ENCODE measurements at places on chromosomes 2 and 18. TPM values are rescaled to one million over a fixed set of nuclear protein-coding genes. Genes with fewer than 3 reads are reported as not detected.

DNA sequence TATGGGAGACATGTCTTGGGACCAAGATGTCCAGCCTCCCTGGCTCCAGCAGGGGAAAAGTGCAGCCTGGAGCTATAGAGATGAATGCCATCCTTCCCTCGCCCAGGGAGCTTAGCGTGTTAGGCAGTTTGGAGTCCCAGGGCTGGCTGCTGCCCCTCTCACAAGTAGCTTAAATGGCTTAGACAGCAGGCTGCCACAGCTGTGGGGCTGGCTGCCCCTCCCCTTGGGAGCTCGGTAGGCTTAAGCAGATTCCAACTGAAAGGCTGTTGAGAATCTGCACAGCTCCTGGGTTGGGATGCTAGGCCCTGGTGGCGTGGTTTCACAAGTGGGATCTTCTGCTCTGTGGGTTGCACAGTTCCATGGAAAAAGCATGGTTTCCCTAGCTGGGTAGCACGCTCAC, 940.5 kb upstream of the DDX18 start:
- DNase-seq = no peak

DNA sequence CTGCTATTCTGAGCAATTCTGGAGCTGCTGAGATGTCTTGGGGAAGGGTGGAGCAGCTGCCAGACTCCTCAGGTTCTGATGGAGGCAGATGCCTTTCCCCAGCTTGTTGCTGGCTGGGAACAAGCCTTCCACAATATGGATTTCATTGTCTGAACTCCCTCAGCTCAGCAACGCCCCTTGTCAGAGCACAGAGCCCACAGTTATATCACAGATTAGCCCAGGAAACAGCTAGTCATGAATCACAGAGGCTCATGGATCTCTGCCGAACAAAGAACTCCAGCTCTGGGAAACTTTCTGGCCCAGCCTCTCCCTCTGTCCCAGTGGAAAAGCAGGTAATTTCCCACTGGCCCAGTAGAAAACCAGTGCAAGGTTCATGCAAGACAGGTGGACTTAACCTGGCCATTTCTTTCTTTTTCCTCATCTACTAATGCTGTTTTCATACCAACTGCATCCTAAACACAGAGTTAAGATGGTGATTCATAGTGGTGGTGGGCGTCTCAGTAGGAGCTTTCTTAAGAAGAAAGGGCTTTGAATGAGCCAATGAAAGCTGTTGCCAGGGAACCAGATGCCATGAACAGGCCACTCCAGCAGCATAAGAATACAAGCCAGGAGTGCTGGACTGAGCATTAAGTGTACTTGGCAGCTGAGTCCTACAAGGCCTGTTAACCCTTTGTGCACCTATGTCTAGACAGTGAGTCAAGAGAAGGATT, 8.7 kb upstream of the KIAA2012 start:
- DNase-seq = peak; percentile 71

The ZNF516 gene
- 56.1 TPM for total RNA-seq

GRCh38 chr2:238901461-238902057, 53.7 kb downstream of the TWIST2 start:
- no peak for DNase-seq

The TEX44 gene
- not detected for total RNA-seq

The CPLX4 gene
- total RNA-seq = not detected

The SPOPL gene
- 13.7 TPM for total RNA-seq

The CENPA gene
- 2.4 TPM for total RNA-seq

GRCh38 chr2:150681120-150681804, 193.8 kb upstream of the RND3 start:
- peak; percentile 93 for DNase-seq

DNA sequence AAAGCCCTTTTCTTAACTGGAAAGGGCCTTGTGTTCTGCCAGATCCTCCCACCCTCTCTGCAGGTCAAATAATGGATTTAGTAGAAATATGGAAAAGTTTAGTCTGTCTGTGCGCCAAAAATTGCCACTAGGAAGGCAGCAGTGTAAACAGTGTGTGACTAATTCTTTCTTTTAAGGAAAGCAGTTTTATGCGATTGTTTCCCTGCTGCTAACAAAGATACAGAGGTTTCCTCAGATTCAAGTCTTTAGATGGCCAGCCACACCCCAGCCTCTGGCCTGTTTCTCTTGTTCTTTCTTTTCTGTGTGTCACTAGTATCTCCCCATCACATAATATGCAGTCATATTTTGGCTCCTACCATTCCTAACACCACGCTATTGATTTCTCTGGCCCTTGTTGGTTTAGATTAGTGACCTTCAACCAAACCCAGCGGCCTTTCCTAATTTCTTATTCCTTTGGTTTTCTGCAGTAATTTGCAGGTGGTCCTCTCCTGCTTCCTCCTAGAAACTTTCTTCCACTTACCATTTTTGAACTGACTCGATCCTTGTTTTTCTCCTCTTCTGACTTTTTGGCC, 157.4 kb downstream of the LTBP1 start:
- DNase-seq = no peak

DNA sequence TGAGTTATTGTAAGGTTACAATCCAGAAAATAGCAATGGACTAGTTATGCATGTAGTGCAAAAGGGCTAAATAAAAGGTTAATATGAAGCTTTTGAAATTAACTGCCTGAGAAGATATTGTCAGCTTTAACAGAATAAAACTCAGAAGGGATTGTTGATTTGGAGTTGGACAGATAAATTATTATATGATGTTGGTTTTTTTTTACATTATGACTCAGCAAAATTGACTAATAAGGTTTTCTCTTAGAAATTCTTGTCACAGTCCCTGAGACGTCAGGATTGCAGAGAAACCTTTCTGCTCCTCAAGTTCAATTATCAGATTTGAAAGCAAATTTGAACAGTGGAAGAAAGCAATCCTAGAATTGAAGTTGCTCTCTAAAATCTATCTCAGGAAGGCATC, 946.9 kb downstream of the CBLN2 start:
- DNase-seq = no peak

The RBBP8 gene
- total RNA-seq = 51.4 TPM

DNA sequence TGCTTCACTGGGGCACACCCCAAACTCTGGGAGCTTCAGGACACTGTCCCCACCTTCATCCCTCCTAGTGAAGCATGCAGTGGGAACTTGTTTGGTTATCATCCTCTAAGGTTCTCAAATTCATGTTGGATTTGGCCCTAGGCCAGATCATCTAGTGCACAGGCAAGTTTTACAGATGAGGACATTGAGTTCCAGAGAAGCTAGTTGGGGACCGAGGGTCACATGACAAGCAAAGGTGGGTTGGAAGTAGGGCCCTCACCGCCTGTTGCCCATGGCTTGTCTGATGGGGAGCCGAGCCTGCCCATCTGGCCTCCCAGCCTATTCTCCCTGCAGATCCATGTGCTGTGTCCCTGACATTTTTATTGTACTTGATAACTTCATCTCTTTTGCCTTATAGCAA, 2.8 kb downstream of the PRKCE start:
- DNase-seq = no peak

The LYG2 gene
- not detected for total RNA-seq

The ARHGAP28 gene
- total RNA-seq = 4.6 TPM

GRCh38 chr2:157185476-157186227, 71.9 kb upstream of the GALNT5 start:
- DNase-seq = no peak

GRCh38 chr2:88764850-88765153, 73.3 kb downstream of the RPIA start:
- DNase-seq = no peak

DNA sequence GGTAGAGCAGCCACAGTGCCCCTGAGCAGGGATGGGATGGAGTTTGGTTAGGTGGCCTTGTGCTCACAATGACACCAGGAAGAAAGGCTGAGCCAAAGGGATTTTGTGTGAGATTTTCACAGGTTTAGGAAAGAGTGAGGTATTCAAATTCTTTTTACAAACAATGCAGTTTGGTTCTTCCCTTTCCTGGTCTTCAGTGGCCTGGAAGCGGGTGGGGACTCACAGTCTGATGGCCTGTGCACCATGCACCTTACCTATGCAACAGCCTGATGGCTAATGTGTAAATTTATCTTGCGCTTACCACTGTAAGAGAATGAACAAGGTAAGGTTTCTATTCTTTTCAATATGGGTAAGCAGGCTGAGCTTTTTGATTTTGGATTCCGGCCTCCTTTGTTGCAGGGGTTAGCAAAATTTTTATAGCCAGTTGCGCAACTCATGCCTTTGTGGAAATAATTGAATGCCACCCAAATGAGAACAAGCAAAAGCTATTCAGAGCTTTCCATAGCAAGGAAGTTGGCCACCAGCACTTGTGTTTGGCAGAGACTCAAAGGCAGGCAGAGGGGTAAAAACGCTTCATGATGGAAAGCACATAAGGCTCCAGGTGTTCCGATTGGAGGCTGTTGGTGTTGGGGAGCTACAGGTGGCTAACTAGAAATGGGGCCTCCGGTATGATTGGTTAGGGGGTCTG, 23.8 kb upstream of the IL1R2 start:
- DNase-seq = no peak

DNA sequence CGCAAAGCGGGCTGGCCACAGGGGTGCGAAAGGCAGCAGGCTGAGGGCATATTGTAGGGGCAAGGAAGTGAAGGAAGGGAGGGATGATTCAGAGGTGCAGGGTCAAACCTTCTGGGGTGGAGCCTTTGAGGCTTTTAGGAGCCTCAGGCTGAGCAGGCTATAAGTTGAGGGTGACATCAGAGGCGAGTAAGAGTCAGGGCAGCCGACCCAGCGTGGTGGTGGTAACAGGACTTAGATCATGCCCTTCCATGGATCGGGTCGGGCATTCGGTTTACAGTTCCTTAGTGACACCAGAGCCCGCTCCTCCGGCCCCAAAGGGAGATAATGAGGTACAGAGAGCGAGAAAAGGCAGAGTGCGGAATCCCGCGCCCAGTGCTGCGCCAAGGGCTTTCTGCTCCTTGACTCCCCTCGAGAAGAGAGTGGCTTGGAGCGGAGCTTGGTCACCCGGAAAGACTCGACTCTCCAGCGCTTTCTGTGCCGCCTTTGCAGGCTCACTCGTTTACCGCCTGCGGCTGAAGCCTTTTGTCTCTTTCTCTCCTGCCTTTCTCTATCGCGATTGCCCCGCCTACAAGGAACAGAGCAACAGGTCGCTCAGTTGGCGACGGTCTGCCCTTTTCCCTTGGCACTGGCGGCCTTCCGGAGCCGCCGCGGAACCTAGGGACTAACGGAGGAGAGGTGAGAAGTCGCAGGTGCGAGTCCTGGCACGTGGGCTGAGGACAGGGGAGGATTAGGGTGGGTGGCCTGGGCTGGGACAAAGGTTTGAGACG, 720 bp downstream of the LBX2 start:
- DNase-seq = no peak

DNA sequence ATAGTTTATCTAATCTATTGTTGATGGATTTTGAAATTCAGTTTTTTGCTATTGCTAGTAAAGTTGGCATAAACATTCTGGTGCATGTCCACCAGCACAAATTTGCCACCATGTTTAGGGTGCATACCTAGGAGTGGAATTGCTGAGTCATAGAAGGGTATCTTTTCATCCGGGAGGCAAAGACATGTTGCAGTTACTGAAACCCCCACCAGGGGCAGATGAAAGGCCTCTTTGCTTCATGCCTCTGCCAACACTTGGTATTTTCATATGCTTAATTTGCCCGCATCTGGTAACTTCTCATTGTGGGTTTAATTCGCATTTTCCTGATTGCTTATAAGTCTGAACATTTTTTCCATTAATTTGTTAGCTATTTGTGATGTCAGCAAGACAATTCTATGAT, 8.2 kb downstream of the DCC start:
- no peak for DNase-seq

- no peak for DNase-seq
Observed at GRCh38 chr2:222295368-222296062, 3.3 kb downstream of the PAX3 start.

- no peak for DNase-seq
Observed at GRCh38 chr2:217964275-217965161, 38.3 kb downstream of the TNS1 start.

- no peak for DNase-seq
Observed at GRCh38 chr18:3885209-3885792, 435.3 kb downstream of the TGIF1 start.

- peak; percentile 75 for DNase-seq
Observed at GRCh38 chr2:189210250-189211087, 30.9 kb upstream of the COL5A2 start.

The CYP26B1 gene
- 1.1 TPM for total RNA-seq

DNA sequence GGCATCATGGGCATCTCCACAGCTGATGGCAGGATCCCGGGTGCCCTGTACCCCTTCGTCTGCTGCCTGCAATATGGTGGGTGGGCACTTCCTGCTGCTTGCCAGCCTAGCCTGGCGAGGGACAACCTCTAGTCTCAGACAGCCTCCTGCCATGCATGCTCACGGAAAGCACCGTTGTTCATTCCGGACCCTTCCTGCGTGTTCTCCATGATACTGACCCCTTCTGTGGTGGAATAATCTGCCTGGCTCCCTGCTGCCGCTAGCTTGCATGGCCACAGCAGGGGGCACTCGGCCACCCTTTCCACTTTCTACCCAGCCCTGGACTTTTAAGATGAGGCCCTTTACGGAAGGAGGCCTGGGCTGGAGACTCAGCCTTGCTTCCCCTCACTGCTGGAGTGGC, 12.0 kb downstream of the PCARE start:
- no peak for DNase-seq

DNA sequence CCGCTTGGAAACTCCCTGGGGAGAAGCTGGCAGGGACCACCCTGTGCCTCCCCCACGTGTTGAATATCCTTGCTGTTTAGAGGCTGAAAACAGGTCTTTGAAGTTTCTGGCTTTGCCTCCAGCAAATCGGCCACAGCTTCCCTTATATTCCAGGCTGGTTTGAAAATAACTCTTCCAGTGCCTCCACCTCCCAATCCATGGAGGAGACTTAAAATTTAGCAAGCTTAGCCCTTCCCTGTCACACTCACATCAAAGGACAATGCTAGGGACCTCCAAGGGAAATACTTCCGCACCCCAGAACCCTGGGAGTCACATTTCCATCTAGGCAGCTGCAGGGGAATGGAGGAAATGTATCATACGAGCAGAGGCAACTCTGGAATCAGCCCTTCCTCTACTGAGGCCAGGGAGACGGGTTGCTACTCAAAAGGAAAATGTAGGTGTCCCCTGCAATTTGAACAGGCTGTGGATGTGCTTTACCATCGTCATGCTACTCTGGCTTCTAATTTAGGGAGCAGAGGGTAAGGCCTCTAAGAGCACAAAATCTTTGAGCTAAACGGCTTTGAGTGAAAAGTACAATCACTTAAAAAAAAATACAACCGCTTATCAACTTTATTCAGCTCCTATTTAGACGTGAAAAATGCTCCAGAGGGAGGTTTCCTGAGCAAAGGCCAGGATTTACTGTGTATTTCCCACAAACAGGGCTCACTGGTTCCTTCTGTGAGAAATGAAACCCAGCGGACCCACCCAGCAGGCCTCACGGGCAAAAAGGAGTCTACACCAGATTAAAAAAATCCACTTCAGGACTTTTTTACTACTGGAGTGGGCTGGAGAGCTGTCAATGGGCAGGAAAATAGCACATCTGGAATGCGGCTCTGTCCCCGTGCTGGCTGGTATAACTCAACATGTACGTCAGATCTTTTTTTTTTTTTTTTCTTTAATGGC, 49.4 kb upstream of the PKDCC start:
- DNase-seq = no peak

The GYPC gene
- 137 TPM for total RNA-seq

The UCN gene
- 1.6 TPM for total RNA-seq

The CFAP221 gene
- total RNA-seq = 1.8 TPM

DNA sequence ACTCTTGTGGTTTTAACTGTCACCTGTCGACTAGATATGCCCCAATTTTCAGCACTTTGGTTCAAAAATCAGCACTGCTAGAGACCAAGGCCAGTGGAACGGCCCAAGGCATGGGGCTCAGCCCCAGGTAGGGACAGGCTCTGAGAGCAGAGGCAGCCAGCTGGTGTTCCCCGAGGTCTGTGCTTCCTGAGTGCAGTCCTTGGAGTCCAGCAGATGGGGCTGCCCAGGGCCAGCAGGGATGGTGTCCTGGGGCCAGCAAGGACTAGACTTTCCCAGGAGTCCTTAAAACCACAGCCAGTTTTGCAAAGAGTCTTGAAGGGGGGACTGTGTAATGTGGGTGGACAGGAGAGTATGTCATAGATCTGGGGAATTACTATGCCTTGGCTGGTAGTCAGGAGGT, 56.3 kb downstream of the POMC start:
- DNase-seq = no peak

Measured in kidney epithelial cell (primary cell).